Stimulated activated CD4-positive, alpha-beta T cell treated with anti-CD3 and anti-CD28 coated beads, Interleukin-1b, Interleukin-23, amount 100 ng/mL, for 1 hour (primary cell): ENCODE measurements at places on chromosomes 2 and 18.

DNA sequence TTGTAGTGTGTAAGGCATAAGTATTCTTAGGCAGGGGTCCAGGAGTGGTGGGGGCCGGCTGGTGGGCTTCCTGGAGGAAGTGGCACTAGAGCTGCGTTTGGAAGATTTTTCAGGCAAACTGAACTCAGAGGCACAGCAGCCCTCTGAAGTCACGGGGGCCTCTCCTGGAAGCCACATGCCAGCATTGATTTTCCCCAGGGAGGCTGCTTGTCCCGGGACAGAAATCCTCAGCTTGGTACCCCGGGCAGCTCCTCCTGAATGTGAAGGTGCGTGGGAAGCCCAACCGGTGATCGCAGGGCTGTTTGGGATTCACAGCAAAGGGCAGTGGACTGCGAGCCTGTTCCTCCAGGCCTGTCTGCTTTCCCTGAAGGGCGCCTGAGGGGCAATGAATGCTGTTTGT is 1.6 kb upstream of the PDIA6 start:
- no peak for DNase-seq

- DNase-seq = no peak
Measured at GRCh38 chr2:106944215-106944614, 58.2 kb upstream of the ST6GAL2 start.

DNA sequence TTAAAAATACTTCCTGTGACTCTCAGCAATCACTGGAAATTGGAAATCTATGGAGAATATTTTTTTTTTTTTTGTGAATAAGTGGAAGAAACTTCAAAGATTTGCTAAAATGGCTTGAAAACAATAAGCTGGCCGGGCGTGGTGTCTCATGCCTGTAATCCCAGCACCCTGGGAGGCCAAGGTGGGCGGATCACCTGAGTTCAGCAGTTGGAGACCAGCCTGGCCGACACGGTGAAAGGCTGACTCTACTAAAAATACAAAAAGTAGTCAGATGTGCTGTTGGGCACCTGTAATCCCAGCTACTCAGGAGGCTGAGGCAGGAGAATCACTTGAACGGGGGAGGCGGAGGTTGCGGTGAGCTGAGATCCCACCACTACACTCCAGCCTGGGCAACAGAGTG is 155.5 kb upstream of the CAVIN2 start:
- no peak for DNase-seq

DNA sequence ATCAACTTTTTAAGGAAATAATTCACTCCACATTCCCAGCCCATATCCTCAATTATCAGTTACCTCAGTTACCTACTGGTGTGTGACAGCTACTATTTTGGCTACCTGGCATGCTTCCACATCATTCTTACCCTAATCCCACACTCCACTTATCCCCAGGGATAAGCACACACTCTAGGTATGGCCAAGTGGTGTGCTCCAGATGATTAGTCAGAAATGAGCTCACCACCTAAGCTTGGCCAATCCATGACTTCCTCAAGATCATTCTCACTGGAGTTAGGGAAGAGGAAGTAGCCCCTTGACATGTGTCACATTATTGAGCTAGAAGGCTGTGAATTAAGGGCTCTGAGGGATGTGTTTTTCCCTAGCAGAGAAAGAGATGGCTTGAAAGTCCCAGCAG is 20.9 kb upstream of the SMAD4 start:
- no peak for DNase-seq

DNA sequence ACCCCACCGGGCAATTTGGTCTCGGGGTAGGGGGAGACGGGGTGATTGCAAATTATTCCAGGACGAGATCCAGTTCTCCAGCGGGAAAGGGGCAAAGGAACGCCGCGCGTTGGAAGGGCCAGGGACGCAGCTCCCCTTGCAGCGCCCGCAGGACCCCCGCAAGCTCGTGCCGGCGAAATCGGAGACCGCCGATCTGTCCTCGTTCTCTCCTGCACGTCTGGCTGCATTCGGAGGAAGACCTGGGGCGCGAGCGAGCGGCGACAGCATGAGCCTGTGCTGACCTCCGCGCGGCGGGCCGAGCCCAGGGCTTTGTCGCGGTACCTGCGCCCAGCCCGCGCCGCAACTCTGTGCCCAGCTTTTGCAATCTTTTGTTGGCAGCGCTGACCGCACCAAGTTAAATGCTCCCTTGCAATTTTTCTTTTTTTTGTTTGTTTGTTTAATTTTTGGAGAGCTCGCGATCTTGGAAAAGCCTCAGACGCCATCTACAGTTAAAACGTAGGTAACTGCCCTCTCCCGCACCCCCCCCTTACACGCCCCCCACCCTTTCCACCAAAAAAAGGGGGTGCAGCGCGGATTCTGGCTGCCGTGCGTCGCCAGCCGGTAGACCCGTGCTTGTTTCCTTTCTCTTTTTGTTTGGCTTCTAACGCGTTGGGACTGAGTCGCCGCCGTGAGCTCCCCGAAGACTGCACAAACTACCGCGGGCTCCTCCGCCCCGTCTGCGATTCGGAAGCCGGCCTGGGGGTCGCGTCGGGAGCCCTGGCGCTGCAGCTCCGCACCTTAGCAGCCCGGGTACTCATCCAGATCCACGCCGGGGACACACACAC is 667 bp downstream of the TRIB2 start:
- DNase-seq = no peak

- DNase-seq = no peak
Measured at GRCh38 chr2:74983631-74984392, 25.4 kb downstream of the POLE4 start.

GRCh38 chr2:33620-34019 is 12.7 kb downstream of the FAM110C start:
- DNase-seq = no peak

GRCh38 chr18:5073026-5073944 is 123.8 kb downstream of the AKAIN1 start:
- no peak for DNase-seq

DNA sequence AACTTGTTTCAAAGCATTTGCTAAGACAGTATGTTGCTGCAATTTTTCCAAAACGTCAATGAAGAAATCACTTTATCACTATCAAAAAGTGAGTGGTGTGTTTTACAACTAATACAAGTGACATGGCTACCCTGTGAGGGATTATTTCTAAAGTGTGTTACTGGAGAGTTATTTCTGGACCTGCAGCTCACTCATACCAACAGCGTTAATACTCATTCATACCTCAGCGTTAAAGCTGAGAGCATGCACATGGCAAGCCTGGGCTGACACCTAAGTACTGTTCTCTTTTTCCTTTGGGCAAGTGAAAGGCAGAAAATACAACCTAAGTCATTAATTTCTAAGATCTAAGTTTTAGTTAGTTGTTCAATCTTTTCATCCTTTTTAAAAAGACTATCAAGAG is 13.0 kb upstream of the MRPL19 start:
- no peak for DNase-seq

DNA sequence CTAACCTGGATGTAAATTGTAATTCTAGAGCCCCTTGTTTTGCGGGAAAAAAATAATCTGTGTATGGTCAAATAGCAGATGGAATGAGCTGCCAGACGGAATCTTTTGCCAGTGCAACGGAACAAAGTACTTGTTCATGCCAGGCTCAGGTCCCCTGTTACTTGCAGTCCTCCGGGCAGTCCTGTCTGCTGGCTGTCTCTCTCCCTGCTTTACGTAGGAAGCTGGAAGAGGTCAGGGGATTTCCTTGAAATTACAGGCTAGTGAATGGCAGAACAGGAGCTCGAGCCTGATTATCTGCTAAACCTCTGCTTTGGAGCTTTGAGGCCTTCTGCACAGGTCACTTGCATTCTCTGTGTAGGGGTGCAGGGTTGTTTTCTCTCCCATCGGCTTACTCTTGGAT is 54.8 kb downstream of the LRRFIP1 start:
- no peak for DNase-seq

- DNase-seq = no peak
Measured at GRCh38 chr2:226360658-226361057, 439.0 kb downstream of the IRS1 start.

DNA sequence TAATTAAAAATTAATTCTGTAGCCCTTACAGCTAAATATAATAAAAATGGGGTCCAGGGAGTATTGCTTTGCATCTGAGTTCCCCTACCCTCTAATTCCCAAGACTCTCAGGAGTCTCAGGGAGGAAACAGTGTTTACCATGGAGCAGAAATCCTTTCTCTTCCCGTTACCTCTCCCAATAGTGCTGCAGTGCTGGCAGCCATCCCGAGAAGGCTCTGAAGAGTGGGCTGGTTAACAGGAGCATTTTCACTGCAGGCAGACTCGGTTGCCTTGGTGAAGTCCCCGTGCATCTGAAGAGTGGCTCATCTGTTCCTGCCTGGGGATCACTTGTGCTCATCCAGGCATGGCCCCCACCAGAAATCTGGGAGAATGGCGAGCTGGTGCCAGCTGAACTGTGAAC is 41.8 kb upstream of the TMEM178A start:
- DNase-seq = no peak

GRCh38 chr2:16386431-16386830 is 279.2 kb downstream of the CYRIA start:
- DNase-seq = no peak

- DNase-seq = no peak
Measured at GRCh38 chr2:65413610-65414009, 18.8 kb downstream of the SPRED2 start.

GRCh38 chr2:75222527-75222926 is 23.2 kb upstream of the TACR1 start:
- DNase-seq = no peak

DNA sequence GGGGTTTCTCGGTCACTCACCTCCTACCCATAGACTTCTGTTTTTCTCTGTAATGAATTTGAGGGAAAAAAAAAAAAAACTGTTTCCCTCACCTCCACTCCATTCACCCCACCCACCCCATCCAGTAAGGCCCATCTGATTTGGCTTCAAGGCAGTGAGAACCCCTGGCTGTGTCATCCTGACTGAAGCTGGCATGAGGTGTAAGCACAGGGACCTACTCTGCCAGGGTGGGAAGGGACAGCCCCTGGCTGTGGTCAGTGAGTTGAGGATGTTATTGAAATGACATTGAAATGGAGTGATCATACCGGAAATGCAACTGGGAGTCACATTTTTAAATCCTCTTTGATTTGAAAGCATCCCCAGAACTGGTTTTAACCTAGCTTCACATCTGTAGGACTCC is 19.1 kb upstream of the BCL2L11 start:
- DNase-seq = no peak

- no peak for DNase-seq
Measured at GRCh38 chr2:160513120-160513519, 19.5 kb upstream of the RBMS1 start.

DNA sequence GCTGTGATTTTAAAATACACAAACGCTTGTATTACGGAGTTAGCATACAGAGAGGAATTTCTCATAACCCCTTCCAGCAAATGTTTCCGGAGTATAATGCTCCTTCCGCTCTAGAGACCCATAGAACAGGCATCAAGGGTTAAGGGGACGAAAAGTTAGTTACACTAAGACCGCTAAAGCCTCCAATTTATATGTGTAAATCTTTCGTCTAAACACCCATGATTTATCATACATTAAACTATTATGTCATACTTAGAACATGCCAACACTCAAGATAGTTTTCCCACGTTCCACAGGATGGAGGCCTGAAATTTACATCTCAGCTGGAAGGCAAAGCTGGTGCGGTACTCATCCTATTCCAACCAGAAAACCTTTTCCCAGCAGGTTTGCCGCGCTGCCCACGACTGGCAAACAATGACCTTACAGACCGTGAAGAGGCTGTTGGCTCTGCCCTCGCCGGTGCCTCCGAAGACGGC is 650 bp downstream of the ORMDL1 start:
- no peak for DNase-seq

- no peak for DNase-seq
Measured at GRCh38 chr2:157193461-157193860, 64.0 kb upstream of the GALNT5 start.

GRCh38 chr2:218894151-218894879 is 13.7 kb downstream of the WNT10A start:
- DNase-seq = no peak

GRCh38 chr2:144078802-144079724 is 440.9 kb downstream of the ZEB2 start:
- no peak for DNase-seq

GRCh38 chr2:77552956-77553355 is 30.8 kb upstream of the LRRTM4 start:
- DNase-seq = no peak

DNA sequence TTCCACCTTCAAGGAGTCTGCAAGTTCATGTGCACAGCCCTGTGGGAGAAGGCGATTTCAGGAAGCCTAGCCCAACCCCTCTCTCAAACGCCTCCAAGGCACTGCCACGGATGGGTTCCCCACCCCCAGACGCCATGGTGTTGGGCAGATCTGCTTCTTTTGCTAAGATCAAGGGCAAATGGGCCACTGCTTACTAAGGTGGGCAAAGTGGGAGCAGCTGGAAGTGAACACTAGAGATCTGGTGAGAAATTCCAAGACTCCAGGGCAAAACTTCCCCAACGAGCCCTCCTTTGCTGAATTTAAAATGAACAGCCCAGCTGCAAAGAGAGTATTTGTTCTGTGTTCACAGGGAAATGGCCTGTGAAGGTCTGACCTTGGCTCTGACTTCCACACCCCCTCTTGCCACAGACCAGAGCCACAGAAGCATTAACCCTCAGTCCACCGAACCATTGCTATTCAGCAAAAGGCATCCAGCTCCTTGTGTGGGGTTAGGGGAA is 45.1 kb upstream of the ZBTB7C start:
- DNase-seq = no peak

- DNase-seq = no peak
Measured at GRCh38 chr2:215082446-215082845, 56.0 kb downstream of the ABCA12 start.

DNA sequence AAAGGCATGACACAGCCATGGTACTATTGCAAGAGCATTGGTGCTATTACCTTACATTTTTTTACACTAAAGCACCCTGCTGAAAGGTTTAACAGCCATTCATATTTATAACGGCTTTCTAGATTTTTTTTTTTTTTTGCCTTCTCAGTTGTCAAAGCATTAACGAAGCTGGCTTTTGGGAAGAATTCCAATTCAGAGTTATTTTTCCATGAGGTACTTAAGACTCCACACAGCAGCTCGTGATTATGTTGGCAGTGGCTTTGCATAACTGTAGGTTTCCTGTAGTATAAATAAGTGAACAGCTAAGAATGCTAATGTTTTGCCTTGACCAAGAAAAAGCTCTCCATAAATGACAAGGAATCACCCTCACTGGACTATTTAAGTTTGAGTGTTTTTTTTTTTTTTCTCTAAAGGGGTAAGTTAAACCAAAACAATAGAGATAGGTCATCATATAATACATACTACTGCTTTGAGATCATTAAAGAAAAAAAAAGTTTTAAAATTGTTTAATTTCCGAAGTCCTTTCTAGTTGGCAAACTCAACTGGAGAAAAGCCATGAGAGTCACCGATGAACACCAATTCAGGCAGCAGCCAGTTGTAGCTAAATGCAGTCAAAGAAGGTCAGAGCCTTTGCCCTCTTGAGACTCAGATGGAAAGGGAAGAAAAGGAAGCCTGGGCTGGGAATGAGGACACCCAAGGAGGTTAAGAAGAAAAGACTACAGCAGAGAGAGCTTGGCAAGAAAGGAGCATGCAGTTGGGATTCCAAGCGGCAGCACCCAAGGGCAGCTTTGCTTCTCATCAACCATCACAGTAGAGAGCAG is 187.4 kb upstream of the NCKAP5 start:
- DNase-seq = no peak

- DNase-seq = no peak
Measured at GRCh38 chr2:23918837-23919489, 8.0 kb downstream of the ATAD2B start.

- DNase-seq = no peak
Measured at GRCh38 chr2:229335877-229336346, 64.8 kb upstream of the PID1 start.

GRCh38 chr18:23828426-23828825 is 139.2 kb downstream of the LAMA3 start:
- DNase-seq = no peak

- no peak for DNase-seq
Measured at GRCh38 chr2:178283341-178283918, 89.1 kb downstream of the OSBPL6 start.
